ENCODE measurements at places on chromosomes 16 and 17.

DNA sequence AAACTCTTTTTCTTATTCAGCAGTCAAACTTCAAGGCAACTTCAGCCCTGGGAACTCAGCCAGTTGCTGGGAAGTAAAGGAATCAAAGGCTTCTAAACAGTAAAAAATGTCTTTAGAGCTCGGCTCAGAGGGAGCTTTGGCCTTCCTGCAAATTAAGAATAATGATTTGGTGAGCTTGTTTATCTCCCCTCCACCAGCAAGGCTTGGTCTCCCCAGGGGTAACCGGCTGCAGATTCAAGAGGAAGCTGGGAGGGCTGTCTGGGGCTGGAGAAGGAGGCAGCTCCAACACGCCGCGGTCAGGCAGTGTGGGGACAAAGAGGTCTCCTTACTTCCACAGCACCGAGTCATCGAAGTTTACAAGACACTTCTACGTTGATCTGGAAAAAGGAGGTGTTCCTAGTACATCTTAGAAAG lies 17.7 kb upstream of the DOC2B start:
- no peak for DNase-seq

GRCh38 chr16:81527477-81528178 lies 83.0 kb downstream of the CMIP start:
- DNase-seq = no peak

- DNase-seq = no peak
Observed at GRCh38 chr17:50945779-50946222, 79.6 kb upstream of the TOB1 start.

DNA sequence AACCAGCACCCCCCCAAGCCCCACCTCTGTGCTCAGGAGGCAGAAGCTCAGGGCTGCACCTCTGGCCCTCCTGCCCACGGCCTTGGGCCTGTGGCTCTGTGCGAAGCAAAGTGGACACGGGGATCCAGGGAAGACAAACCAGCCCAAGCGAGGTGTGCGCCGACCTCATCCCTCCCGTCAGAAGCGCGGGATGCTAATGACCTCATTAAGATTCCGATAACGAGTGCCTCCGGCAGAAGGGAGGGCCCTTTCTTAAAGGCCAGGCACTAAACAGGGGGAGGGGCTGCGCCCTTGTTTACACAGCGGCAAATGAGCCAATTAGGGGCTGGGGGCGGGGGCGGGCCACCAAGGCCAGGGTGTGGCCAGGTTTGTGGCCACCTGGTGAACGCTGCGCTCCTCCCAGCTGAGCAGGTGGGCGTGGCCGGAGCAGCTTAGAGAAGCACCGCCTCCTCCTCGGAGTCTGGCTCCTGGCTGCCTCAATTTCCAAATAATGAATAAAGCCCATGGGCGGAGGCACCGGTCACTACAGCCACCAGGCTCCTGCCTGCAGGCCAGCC lies 3.2 kb downstream of the CBX4 start:
- DNase-seq = peak; percentile 94

- DNase-seq = no peak
Observed at GRCh38 chr16:81843683-81844082, 64.6 kb downstream of the PLCG2 start.

DNA sequence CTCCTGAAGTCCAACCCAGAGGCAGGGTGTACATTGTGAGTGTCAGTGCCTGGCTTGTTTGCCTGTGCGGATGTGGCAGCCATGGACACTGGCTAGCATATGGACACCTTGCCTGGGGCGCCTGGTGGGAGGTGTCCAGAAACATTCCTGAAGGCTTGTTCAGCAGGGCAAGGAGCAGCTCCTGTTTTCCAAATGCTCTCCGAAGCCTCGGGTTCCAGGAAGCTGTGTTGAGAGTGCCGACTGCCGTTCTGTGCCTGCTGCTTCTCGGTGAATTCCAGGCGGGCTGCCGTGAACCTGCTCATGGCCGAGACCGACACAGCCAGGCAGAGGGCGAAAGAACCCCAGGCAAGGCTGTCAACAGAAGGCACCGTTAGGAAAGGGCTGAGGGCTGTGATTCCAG lies 10.9 kb upstream of the DHRS7C start:
- DNase-seq = no peak

GRCh38 chr17:5236938-5237540 lies 2.4 kb upstream of the SCIMP start:
- DNase-seq = no peak

- peak; percentile 14 for DNase-seq
Observed at GRCh38 chr16:86925067-86925791, 346.9 kb downstream of the FOXL1 start.

GRCh38 chr16:24771132-24771778 lies 41.8 kb downstream of the TNRC6A start:
- DNase-seq = no peak

- DNase-seq = no peak
Observed at GRCh38 chr16:19751478-19752385, 33.7 kb downstream of the IQCK start.

DNA sequence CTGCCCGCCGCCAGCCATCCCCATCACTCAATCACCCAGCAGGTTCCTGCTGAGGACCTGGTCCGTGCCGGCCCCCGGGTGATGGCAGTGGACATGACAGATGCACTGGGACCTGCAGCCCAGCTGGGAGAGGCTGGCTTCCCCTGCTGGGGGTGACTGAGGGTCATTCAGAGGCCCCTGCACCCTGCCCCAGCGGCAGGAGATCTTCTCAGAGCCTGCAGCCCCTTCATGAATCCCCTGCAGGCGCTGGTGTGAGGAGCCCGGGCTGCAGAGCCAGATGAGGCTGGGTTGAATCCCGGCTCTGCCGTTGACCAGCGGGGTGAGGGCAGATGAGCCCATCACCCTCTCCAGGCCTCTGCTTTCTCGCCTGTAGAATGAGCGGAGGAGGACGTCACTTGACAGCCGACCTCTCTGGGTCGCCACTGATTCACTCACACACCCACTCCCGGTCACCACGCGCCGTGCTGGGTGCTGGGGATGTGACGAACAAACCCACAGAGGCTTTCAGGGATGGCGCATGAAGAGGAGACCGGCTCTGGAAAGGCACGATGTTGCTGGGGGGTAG lies 95.2 kb upstream of the CIBAR2 start:
- no peak for DNase-seq

GRCh38 chr16:51666074-51666473 lies 515.0 kb upstream of the SALL1 start:
- no peak for DNase-seq

GRCh38 chr16:16191493-16192167 lies 31.7 kb downstream of the ABCC6 start:
- DNase-seq = no peak

Measured in left colon (tissue), 2 donors.